ENCODE measurements at places on chromosomes 6 and 20. TPM values are rescaled to one million over a fixed set of nuclear protein-coding genes. Genes with fewer than 3 reads are reported as not detected.

The BTBD3 gene
- 0.82 TPM for total RNA-seq

DNA sequence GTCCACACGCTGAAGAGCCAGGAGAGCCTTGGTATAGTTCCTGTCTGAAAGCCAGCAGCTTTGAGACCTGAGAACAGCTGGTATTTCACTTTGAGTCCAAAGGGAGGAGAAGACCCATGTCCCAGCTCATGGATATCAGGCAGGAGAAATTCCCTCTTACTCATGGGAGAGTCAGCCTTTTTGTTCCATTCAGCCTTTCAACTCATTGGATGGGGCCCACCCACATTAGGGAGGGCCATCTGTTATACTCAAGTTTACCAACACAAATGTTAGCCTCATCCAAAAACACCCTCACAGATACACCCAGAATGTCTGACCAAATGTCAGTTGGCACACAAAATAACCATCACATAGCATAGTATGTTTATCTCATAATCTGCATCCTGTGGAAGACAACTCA is 80.1 kb downstream of the GMDS start:
- H3K27me3 ChIP-seq: no peaks in the 10 kb centered on the region
- no peaks in the 10 kb centered on the region for H3K36me3 ChIP-seq
- DNase-seq: no peak
- no peak overlapping the region for H3K27ac ChIP-seq

DNA sequence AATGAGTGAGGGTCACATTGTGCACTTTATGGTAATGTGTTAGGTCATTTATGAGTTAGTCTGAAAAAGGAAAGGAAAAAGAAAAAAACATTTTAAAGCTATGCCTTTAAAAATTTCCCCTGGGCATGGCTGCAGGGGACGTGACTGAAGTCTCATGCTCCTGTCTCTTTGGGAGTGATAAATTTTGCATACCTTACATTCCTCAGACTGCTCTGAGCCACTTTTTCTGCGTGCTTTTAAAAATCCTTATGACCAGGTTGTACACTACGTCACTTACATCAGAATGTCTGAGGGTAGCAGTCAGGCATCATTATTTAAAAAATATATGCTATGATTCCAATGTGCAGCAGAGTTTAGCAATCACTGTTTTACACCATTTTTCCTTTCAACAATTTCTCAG is 121.2 kb downstream of the RFPL4B start:
- no peaks in the 10 kb centered on the region for H3K27me3 ChIP-seq
- DNase-seq: no peak
- no peaks in the 10 kb centered on the region for H3K4me1 ChIP-seq
- no peaks in the 10 kb centered on the region for H3K36me3 ChIP-seq

DNA sequence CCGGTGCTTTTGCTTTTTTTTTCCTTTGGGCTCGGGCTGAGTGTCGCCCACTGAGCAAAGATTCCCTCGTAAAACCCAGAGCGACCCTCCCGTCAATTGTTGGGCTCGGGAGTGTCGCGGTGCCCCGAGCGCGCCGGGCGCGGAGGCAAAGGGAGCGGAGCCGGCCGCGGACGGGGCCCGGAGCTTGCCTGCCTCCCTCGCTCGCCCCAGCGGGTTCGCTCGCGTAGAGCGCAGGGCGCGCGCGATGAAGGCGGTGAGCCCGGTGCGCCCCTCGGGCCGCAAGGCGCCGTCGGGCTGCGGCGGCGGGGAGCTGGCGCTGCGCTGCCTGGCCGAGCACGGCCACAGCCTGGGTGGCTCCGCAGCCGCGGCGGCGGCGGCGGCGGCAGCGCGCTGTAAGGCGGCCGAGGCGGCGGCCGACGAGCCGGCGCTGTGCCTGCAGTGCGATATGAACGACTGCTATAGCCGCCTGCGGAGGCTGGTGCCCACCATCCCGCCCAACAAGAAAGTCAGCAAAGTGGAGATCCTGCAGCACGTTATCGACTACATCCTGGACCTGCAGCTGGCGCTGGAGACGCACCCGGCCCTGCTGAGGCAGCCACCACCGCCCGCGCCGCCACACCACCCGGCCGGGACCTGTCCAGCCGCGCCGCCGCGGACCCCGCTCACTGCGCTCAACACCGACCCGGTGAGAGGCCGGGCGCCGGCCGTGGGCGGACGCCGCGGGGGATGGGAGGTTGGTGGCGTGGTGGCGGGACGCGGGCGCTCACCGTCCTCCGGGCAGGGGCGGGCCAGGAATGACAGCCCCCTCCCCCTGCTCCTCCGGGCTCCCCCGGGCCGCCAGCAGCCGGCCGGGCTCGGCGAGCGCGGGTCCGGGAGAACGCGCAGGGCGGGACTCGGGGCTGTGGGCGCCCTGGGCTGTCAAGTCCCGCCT is 606 bp downstream of the ID4 start:
- no peak for DNase-seq
- no peaks in the 10 kb centered on the region for H3K36me3 ChIP-seq
- no peak overlapping the region for H3K27ac ChIP-seq
- H3K27me3 ChIP-seq: no peaks in the 10 kb centered on the region

DNA sequence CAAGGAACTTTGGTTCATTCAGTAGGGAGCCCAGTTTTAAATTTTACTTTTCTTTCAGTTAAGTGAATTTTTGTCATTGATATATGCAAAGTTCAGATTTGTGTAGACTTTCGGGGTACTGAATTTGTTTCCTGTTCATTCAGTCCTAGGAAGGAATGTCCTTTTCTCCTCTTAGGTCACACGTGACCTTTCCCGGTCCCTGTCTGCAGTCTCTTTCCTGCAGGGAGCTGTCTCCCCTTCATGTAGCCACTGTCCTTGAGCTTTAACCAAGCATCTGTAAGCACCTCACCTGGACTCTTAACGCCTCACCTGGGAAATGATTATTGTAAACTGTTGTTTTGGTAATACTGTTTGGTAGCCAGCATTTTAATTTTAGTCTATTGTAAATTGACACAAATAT is 190.7 kb downstream of the ARID1B start:
- H3K36me3 ChIP-seq: no peaks in the 10 kb centered on the region
- H3K27ac ChIP-seq: no peak overlapping the region
- H3K4me1 ChIP-seq: peaks cover 13% of the 10 kb centered on the region
- DNase-seq: no peak
- H3K4me3 ChIP-seq: no peak overlapping the region

The SMIM26 gene
- 90.0 TPM for total RNA-seq

DNA sequence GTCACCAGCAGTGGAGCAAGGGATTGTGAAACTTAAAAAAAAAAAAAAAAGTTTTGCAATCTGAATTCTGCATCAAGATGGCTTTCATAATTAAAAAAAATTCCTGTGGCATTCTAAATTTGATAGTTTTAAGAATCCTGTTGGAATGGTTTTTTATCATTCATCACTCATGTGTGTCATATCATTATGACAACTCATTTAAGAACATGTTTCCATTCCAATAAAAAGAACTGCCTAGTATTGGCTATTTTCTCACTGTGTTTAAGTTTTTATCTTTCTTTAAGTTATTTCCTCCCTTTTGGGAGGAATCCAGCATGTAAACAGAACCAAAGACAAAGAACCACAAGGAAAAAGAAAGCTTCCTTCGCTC is 26.2 kb upstream of the RHAG start:
- DNase-seq: no peak
- no peak overlapping the region for H3K27ac ChIP-seq
- H3K4me1 ChIP-seq: no peaks in the 10 kb centered on the region
- H3K27me3 ChIP-seq: no peaks in the 10 kb centered on the region

DNA sequence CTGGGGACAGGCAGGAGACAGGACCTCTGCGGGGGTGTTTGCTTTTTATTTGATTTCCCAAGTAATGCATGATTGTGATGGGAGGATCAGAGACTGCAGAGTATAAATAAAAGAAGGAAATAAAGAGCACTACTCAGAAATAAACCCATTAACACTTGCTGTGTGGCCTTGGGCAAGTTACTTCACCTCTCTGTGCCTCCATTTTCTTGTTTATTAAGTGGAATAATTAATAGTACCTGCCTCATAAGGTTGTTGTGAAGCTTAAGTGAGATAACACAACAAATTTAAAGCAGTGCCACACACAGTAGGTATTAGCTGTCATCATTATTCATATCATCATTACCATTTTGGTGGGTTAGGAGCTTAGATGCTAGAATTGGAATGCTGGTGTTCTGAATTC is 8.1 kb downstream of the CEBPB start:
- no peak for DNase-seq
- H3K4me3 ChIP-seq: no peak overlapping the region
- H3K36me3 ChIP-seq: no peaks in the 10 kb centered on the region
- H3K27ac ChIP-seq: no peak overlapping the region
- H3K4me1 ChIP-seq: no peaks in the 10 kb centered on the region

The NRSN1 gene
- total RNA-seq: not detected

DNA sequence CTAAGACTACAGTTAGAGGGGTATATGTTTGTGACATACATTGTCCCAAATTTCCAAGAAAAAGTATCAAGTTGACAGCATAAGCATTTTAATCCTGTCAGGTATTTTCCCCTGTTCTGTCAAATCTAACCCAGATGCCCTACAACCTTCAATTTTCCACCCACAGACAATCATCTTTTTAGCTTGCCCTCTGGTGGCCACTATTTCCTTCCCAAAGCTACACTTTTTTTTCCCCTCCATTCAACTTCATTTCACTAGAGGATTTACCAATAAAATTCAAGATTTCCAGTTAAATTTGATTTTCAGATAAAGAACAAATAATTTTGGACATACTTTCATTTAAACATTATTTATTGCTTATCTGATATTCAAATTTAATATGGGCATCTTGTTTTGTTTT is 286.6 kb downstream of the TENT5A start:
- H3K36me3 ChIP-seq: no peaks in the 10 kb centered on the region
- no peaks in the 10 kb centered on the region for H3K27me3 ChIP-seq
- no peak overlapping the region for H3K27ac ChIP-seq
- no peak for DNase-seq

The SLC17A2 gene
- total RNA-seq: not detected

The TRIM38 gene
- total RNA-seq: 12.3 TPM

- no peak for DNase-seq
- no peak overlapping the region for H3K4me3 ChIP-seq
- no peaks in the 10 kb centered on the region for H3K36me3 ChIP-seq
Measured at GRCh38 chr20:41902346-41902745, 284.2 kb upstream of the CHD6 start.

The CYB5R4 gene
- 36.9 TPM for total RNA-seq

GRCh38 chr6:82779041-82779440 is 286.6 kb downstream of the UBE3D start:
- no peak for DNase-seq
- no peaks in the 10 kb centered on the region for H3K4me1 ChIP-seq
- H3K36me3 ChIP-seq: no peaks in the 10 kb centered on the region
- no peaks in the 10 kb centered on the region for H3K27me3 ChIP-seq
- H3K27ac ChIP-seq: no peak overlapping the region

DNA sequence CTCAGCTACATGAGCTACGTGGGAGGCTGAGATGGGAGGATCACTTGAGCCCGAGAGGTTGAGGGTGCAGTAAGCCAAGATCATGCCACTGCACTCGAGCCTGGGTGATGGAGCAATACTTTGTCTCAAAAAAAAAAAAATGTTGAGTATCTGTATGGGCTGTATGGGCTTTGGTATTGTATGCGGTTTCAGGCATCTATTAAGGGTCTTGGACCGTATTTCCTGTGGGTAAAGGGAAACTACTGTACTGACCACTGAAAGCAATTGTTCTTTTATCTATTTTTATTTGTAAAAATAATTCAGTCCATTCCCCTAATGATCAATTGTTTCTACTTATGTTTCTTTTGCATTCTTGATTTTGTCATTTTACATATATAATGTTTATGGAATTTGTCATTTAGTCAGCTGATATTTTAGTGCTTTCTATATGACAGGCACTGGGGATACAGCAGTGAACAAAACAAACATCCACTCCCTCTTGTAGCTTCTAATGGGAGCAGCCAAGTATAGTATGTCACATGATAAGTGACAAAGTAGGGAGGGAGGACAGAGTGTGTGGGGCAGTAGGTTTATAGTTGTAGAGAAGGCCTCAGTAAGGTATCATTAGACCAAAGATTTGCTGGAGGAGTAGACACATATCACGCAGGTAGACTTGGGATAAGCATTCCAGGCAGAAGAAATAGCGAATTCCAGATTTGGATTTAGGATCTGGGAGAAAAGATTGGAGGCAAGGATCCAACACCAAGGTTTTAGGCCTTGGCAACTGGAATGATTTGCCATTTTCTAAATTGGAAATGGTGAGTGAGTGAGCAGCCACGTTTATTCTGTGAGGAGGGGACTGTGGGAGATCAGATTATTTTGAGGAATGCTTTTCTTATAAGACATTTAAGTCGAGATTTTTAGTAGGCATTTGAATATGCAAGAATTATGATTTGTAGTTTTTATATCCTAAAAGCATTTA is 6.0 kb downstream of the PCMT1 start:
- H3K4me3 ChIP-seq: no peak overlapping the region
- H3K27ac ChIP-seq: no peak overlapping the region
- H3K4me1 ChIP-seq: peaks cover 16% of the 10 kb centered on the region
- no peak for DNase-seq

The TUBB2B gene
- 55.4 TPM for total RNA-seq

The RAB32 gene
- total RNA-seq: not detected
